ENCODE measurements at places on chromosomes 2 and 18.

DNA sequence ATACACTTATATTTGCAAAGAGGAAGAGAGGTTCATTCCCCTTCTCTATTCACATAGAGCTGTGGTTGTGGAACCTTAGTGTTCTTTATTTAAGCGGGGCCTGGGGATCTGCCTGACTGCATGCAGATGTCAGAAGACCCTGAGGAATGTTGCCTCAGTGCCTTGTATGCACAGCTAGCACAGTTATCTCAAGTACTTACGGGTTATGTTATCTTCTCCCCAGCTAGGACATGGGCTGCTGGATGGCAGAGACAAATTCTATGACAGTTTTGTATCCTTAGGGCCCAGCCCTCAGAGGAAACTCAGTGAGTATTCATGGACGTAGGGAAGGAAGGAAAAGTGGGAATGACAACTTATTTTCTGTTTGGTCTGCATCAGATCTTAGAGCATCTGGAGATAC lies 37.7 kb upstream of the RTN4 start:
- DNase-seq: no peak

DNA sequence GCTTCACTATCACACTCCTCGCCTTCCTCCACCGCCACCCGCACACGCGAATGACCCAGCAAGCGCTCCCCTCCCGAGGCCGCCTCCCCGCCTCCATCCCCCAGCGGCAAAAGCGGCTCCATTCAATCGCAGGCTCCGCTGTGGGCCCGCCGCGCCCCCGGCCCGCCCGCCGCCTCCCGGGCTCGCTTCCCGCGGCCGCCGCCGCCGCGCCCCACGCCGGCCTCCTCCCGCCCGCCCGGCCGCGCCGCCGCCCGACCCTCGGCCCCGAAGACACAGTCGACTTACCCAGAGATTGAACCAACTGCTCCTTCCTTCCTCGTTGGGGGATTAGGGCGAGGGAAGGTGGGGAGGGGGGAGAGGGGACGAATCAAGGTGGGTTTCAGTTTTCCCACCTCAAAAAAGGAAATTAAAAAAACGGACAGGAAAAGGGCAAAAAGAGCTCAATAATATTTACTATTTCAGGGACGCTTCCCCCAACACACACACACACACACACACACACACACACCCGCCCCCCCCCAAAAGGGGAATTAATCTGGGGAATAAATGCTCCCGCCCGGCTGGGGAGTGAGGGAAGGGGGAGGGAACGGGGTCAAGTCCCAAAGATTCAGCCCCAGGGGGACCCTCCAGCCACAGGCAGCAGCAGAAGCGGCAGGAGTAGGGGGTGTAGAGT lies 743 bp downstream of the XPO1 start:
- DNase-seq: peak; percentile 83

DNA sequence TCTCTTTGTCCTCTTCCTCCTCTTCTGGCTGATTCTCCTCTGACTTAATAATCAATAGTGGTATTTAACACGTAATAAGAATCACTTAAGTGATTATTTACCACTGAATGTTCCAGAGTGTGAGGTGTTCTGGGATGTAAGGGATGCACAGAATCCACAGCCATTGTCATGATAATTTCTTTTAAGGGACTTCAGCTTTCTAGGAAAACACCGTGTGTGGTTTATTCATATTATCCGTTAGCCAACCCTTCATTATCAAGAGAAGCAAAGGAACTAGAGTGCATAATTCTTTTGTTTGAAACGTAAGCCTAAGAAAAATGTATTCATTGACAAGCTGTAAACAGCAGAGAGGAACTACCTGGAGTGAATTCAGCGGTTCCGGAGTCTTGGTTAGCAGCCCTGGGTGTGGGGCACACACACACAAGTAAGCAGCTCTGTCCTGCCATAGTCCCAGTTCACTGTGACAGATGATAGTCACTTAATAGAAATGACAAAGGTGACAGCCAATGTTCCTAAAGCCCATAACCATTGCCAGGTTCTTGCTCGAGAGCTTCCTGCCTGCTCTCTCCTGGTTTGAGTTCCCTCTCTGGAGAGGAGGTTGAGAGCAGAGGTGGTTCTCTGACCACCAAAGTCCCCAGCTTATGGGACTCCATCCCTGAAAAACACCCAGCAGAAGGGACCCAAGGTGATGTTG lies 101.9 kb downstream of the ACOXL start:
- no peak for DNase-seq

GRCh38 chr18:54109131-54109683 lies 115.3 kb downstream of the MBD2 start:
- DNase-seq: no peak

DNA sequence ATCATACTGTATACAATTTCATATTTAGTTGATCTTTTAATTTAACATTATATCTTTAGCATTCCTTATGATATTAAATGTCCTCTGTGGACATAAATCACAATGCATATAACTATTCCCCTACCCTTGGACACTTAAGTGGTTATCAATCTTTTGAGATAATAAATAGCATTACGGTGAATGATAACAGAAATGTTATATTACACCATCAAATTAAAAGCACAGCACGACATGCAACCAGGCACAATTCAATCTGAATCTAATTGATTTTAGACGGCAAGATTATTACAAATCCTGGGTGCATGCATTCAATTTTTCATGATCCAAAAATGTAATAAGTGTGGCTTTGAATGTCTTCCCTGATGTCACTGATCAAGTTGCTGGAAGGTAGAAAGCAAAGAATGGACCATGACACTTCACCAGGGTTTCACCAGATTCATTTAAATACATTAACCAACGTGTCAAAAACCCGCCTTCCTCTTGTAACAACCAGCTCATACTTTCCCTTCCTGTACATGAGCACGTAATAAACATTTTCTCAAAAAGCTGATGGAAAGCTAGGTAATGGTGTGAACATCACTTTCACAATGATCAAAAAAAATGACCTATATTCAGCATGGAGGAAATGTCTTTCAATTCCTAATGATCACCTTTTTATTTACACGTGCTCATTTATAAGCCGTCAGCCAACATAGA lies 513.7 kb upstream of the ID2 start:
- no peak for DNase-seq

GRCh38 chr2:25314514-25315315 lies 27.0 kb downstream of the DNMT3A start:
- DNase-seq: peak; percentile 94

DNA sequence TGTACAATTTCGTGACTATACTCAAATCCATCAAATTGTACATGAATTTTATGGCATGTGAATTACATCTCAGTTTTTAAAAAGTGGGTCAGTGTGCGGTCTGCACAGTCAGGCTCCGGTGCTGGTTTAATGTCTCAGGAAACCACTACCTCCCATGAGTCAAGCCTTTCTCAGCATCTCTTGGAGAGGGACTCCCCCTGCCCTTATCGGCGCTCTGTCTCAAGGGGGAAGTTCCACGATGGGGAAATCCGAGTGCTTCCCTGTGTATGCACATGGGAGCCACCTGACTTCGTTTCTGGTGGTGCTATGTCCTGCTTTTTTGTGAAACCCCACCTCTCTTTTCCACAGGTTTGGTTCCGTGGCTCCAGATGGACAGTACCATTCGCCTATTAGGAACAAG lies 72.5 kb downstream of the ACOXL start:
- peak; percentile 85 for DNase-seq

DNA sequence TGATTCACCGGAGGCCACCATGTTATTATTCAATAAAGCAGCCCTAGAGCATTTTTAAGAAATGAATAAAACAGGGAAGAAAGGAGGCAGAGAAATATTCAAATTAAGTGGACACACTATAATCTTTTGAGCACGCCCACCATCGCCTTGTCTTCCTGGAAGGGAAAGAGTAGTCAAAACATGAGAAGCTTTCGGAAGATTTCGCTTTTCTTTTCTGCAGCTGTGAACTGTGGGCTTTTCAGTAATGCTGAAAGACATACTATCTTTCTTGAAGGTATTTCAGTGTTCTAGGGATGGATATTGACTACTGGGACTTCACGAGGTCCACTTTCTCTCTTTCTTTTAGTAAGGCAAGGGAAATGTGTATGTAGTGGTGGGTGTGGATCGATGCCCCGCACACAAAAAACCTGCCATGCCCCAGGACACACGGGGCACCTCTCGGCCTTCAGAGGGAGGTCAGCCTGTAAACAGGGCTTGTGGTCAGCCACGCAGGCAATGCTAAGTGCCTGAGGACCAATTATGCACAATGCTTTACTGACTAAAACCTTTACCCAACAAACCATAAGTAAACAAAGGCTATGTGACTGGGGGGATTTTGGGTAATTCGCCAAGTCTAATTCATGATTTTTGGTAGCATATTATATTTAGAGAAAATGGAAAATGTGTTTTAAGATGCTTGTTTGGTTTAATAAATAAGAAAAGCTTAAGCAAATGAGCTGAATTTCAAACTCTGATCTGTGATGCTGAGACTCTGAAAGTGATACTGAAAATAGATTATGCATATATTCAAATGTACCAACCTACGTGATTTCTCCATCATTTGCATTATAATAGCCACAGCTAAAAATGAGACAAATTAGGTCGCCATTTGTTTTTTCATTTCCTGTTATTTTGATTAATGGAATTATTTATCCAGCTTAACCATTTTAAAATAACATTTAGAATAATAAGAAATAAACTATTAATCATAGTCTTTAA lies 130.5 kb downstream of the ZNF516 start:
- no peak for DNase-seq

DNA sequence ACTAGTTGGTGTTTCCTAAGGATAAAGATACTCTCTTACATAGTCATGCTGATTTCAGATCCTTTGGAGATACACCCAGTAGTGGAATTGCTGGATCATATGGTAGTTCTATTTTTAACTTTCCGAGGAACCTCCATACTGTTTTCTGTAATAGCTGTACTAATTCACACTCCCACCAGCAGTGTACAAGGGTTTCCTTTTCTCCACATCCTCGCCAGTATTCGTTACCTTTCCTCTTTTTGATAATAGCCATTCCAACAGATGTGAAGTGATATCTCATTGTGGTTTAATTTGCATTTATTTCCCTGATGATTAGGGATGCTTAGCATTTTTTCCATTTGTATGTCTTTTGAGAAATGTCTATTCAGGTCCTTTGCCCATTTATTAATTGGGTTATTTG lies 34.0 kb downstream of the ACTR2 start:
- no peak for DNase-seq

DNA sequence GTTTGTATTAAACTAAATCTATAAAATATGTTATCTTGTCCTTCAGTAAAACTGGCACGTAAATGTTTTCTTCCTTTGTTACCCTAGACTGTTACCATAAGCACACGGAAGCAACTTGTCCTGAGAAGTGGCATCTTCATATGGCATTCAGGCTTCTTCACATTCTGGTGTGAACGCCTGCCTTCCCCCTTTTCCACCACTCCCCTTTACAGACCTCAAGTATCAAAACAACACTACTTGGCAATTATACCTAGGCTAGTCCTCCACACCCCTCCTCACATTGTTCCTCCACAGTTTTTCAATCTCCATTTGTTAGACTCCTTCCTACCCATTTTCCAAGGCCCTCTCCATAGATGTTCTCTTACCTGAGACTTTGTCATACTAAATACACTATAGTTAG lies 2.9 kb downstream of the MEX3C start:
- no peak for DNase-seq

DNA sequence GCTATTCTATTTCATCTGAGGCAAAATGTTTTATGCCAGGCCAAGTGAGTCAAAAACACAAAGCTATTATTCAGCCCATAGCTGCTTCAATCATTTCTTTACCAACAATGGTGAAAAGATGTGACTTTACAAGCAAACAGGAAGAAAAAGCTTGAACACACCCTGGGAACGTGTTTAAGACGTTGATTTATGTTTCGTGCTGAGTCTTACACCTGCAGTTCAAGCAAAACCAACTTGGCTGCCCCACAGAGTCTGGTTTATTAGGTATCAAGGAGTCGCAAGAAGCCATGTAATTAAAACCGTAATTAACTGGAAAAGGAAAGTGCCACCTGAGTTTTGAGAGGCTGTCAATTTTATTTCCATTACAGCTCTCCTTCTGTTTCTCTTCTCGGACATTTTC lies 295.5 kb downstream of the MEIS1 start:
- DNase-seq: no peak

DNA sequence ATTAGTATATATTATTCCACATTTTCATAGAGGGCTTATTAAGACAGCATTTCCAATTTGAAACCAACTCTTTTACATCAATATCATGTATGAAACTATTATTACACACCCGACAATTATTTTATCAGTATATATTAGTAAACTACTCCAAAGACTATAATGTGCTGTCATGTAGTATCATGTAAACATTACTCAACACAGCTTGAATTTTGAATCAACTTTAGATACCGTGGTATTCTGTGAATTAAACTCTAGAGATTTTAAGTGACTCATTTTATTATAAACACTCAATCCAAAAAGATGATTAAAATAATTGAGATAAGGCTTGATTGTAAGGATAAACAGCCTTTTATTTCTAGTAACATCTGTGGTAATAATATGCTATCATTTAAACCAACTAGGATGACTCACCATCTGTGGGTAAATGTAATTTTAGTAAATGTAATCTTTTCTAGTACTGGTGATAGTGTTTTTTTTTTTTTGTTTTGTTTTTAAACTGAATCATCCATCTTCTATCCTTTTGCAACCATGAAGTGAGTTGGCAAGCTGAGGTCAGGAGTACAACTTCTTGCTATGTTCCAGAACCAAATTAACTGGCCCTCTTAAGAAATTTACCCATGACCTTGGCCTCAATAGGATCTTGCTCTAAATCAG lies 144.3 kb upstream of the SMAD7 start:
- DNase-seq: no peak

DNA sequence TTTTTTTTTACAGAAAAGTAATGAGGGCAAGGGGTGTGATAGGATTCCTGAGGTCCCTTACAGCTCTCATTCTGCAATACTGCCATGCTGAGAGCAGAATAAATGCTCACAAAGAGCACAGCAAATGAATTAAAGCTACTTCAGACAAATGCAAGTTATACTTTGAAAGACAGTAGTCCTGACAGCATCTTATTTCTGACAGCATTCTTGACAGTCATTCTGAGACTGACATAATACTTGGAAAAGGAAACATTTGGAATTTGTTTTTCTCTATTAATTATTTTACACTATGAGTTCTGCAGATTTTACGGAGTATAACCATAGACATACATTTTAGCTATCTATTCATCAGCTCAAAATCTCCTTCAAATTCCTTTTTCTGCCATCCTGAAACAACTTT lies 935.2 kb upstream of the FAM98A start:
- DNase-seq: no peak

DNA sequence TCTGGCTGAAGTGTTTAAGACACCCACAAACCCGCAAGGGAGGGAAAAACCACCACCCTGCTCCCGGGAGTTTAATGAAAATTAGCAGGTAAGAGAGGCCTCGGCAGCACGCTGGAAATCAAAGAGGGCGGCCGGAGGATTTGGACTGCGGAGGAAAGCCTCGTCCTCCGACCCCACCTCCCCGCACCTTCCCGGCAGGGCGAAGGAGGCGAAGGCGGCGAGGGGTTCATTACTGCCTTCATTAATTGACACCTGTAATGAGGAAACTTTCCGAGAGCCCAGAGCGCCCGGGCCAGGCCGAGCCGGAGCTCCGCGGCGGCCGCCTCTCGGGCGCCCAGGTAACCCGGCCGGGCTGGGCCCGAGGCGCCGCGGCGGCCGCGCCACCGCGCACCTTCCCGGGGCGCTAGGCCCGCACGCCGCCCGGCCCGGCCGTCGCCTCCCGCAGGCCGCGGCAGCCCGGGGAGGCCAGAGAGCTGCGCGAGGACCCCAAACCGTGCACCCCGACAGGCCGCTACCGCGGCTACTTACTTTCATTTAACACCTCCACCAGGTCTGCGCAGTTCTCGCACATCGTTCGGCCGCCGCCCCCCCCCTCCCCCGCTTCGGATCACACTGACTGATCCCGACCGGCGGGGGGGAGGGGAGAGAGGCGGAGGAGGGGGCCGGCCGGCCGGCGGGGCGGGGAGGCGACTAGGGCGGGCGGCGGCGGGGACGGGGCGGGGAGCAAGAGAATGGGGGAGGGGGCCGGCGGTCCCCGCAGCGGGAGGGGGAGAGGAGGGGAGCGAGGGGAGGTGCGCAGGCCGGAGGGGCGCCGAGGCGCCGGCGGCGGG lies 550 bp downstream of the USP34 start:
- DNase-seq: peak; percentile 94
